ENCODE measurements at places on chromosomes 4 and X. TPM values are rescaled to one million over a fixed set of nuclear protein-coding genes. Genes with fewer than 3 reads are reported as not detected.

DNA sequence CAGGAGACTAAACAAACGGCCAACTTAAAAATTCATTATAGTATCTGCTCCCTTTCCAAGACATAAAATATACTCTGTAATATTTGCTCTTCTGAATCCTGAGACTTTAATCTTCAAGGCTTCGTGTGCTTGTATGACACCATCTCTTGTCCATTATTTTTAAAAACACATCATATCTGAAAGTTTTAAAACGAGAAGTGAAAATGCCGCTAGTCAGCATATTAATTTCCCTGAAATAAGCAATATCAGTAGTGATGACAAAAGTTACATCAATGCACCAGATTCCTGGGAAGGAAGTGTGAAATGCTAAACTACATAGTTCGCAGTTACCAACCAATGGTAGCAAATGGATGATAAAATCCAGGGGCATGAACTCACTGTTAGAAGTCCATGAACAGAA is 66.8 kb upstream of the EXOC1L start:
- no peak for DNase-seq

GRCh38 chrX:153766871-153767673 is 3.0 kb downstream of the PLXNB3 start:
- DNase-seq: no peak

GRCh38 chrX:45795546-45795945 is 594.9 kb upstream of the DIPK2B start:
- no peak for DNase-seq

DNA sequence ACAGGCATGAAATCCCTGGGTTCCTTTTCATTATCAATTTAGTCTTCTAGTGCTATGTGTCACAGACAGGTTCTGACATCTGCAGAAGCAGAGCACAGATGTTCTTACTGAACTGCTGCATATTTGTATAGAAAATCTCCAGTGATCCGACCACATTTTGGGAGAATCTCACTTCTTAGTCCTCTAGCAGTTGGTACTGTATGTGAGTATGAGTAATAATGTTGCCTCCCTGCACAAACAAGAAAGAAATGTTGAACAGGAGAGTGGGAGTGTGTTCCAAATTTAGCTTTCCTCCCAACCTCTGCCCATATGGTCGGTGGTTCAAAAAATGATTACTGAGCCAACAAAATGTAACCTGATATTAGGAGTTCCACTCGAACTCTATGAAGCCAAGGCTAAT is 165.3 kb upstream of the GPC4 start:
- DNase-seq: no peak

Gene PPP2R2C
- polyA plus RNA-seq: 0.40 TPM

DNA sequence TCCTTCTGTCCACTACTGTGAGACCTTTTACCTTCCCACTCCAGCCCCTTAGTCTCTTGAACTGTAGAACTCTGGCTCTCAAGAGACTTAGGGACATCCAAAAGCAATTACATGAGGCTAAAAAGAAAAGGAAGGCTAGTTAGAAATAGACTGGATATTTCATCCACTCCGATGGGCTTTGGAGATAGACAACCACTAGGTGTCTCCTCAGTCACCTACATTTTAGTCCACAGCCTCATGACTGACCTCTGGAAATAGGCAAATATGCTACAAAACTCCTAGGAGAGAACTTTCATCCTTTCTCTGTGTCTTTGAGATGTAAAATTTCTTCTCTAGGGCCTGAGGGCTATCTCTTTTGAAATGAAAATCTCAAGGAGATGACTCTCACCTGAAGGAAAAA is 45.1 kb upstream of the LAMP2 start:
- DNase-seq: no peak

DNA sequence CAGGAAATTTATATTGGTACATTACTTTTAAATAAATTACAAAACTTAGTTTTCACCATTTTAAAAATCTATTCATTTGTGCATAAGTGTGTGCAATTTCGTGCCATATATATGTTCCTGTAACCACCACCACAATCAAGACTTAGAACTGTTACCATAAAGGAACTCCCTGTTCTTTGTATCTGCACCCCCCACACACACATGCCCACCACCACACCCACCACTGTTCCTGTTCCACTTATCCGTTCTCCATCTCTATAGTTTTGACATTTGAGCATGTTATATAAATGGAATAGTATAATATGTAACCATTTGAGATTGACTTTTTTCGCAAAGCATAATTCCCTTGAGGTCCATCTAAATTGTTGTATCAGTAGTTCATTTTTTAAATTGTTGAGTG is 73.7 kb downstream of the TAF1 start:
- no peak for DNase-seq

DNA sequence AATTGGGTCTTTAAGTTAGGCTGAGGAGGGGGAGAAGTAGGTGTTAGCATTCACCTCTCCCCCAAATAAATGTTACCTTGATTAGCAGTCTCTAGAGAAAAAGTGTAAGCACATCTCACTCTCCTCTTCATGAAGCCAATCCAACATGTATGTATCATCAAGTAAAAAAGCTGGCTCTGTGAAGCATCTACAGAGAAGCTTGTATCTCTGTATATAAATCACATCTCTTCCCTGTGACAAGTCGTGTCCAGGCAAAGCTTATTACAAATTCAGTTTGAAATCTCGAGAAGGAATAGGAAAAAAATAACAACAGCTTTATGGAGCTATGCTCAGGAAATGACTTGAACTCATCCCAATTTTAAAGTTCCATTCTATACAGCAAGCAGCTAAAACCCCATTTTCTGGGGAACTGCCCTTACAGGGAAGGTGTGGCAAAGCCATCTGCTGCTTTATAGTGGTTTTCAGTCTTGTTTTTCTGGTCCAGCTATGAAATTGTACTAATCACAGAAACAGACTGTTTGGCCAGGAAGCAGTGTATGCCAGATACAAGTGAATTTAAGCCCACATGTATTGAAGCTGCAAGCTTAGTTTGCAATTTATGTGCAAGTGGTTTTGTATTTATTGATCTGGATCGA is 313.3 kb upstream of the NOCT start:
- DNase-seq: no peak

DNA sequence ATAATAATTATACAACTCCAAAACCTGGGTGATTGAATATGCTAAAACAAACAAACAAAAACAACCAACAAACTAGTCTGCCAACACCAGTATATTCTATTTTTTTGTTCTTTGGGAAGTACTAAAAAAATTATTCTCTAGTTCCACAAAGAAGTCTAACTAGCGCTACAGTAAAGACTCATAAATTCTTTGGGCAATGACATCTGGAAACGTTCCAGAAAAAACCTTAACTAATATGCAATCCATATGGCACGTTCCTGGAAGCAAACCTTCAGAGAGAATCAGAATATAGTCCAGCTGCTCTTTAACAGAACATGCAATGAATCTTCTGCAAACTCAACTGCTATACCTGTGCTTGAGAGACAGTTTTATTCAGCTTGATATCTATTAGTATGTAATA is 500.1 kb downstream of the TRAM1L1 start:
- DNase-seq: no peak

Gene PRSS12
- 12.4 TPM for polyA plus RNA-seq

DNA sequence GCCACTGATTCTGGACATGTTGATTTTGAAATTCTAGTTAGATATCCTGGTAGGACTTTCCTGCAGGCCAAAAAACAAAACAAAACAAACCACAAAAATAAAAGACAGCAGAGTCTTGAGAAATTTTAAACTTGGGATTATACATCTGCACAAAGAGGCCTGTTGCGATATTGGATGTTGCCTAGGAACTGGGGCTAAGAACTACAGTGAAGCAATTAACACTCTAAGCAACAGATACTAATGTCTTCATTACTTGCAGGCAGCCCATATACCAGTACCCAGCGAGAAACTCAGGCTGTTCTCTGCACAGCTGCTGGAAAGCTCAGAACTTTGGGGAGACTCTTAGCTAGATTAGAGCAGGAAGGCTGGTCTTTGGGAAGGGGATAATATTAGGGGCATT is 69.1 kb upstream of the SCOC start:
- DNase-seq: no peak

DNA sequence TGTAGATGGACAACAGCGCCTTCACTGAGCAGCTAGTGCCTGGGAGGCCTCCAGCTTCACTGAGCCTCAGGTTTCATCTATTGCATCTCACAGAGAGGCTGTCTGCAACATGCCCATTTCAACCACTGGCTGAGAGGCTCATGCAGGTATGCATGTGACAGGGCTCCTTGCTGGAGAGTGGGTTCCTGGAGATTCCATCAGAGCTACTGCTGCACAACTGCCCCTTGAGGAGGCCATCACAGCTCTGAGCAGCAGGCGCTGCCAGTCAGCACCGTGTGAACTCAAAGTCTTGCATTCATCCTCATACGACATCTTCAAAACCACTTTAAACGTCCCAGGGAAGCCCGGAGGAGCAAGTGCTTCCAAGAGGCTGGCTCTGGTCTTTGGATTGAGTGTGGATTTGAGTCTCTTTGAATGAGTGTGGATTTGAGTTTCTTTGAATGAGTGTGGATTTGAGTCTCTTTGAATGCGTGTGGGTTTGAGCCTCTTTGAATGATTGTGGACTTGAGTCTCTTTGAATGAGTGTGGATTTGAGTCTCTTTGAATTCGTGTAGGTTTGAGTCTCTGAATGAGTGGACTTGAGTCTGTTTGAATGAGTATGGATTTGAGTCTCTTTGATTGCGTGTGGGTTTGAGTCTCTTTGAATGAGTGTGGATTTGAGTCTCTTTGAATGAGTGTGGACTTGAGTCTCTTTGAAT is 8.7 kb downstream of the P2RY8 start:
- DNase-seq: no peak
